Aorta (tissue), 5 donors: ENCODE measurements at places on chromosomes 13 and 19. TPM values are rescaled to one million over a fixed set of nuclear protein-coding genes. Genes with fewer than 3 reads are reported as not detected.
A peak's percentile ranks its signal among the peaks of the same experiment; 100 is the strongest.

SHISA2 gene
- 0.19 TPM for total RNA-seq

TBXA2R gene
- 40.5 TPM for total RNA-seq

CELF5 gene
- not detected for total RNA-seq

NDUFA7 gene
- total RNA-seq: 18.9 TPM

SOHLH2 gene
- total RNA-seq: not detected

ZNF442 gene
- 3.6 TPM for total RNA-seq

RNF225 gene
- total RNA-seq: not detected

SERP2 gene
- 3.4 TPM for total RNA-seq

SSC5D gene
- total RNA-seq: 64.1 TPM

SCGB2B2 gene
- total RNA-seq: 0.75 TPM

- H3K36me3 ChIP-seq: no peaks in the 10 kb centered on the region
- DNase-seq: no peak
- no peak overlapping the region for H3K4me3 ChIP-seq
- H3K27ac ChIP-seq: no peak overlapping the region
- no peaks in the 10 kb centered on the region for H3K27me3 ChIP-seq
Measured at GRCh38 chr13:98254513-98254912, 77.4 kb upstream of the RNF113B start.

DNA sequence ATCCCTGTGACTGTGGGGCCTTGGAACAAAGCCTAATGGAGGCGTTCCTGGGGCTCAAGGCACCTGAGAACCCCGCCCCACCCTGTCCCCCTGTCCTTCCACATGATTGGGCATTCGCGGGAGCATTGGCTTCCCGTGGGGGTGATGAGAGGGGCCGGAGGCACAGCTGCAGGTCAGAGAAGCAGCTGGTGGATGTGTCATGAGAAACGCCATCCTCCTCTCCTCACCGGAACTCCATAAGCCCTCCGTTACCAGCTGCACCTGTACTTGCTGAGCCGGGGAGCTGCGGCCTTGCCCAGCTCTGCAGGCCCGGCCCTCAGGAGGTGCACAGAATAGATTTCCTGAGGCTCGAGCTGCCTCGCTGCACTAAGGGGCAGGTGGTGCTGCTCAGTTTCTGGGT, 42.0 kb downstream of the CAPN12 start:
- no peaks in the 10 kb centered on the region for H3K4me1 ChIP-seq
- H3K27ac ChIP-seq: peak overlapping the region; percentile 1
- DNase-seq: no peak
- peaks cover 17% of the 10 kb centered on the region for H3K36me3 ChIP-seq
- H3K4me3 ChIP-seq: no peak overlapping the region

GRCh38 chr13:84649853-84650252, 767.6 kb upstream of the SLITRK1 start:
- DNase-seq: no peak
- no peak overlapping the region for H3K4me3 ChIP-seq
- H3K4me1 ChIP-seq: no peaks in the 10 kb centered on the region
- no peak overlapping the region for H3K27ac ChIP-seq
- no peaks in the 10 kb centered on the region for H3K36me3 ChIP-seq

- no peaks in the 10 kb centered on the region for H3K4me1 ChIP-seq
- no peak overlapping the region for H3K4me3 ChIP-seq
- no peaks in the 10 kb centered on the region for H3K27me3 ChIP-seq
- no peak overlapping the region for H3K27ac ChIP-seq
- DNase-seq: no peak
Measured at GRCh38 chr19:5803441-5803751, 1.5 kb upstream of the NRTN start.

GRCh38 chr13:99085808-99086266, 108.0 kb upstream of the DOCK9 start:
- H3K27me3 ChIP-seq: no peaks in the 10 kb centered on the region
- peak overlapping the region; percentile 89 for H3K4me3 ChIP-seq
- H3K4me1 ChIP-seq: peaks cover 2% of the 10 kb centered on the region
- H3K27ac ChIP-seq: no peak overlapping the region
- DNase-seq: no peak

GRCh38 chr13:50685491-50685890, 158.0 kb downstream of the DLEU7 start:
- peak; percentile 86 for DNase-seq
- no peaks in the 10 kb centered on the region for H3K4me1 ChIP-seq
- no peak overlapping the region for H3K27ac ChIP-seq

- no peak overlapping the region for H3K4me3 ChIP-seq
- no peak for DNase-seq
- no peaks in the 10 kb centered on the region for H3K27me3 ChIP-seq
Measured at GRCh38 chr19:42324655-42325307, 654 bp upstream of the MEGF8 start.

DNA sequence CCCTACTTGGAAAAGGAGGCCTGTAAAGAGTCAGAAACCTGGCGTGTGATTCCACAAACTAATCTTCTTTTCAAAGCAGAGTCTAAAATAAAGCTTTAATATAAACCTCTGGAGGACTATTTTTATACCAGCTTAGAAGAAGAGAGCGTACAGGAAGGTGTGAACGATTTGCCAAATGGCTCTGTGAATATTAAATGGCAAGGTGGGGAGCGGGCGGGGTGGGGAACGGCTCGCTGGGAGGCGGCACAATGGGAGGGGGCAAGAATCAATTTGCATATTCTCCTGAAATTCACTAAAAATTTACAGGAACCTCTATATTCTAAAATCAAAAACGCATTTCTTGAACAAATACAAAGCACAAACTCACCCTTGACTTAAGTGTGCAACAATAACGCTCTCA, 982 bp downstream of the ZNF780B start:
- H3K36me3 ChIP-seq: no peaks in the 10 kb centered on the region
- DNase-seq: no peak
- H3K4me3 ChIP-seq: peak overlapping the region; percentile 97

DNA sequence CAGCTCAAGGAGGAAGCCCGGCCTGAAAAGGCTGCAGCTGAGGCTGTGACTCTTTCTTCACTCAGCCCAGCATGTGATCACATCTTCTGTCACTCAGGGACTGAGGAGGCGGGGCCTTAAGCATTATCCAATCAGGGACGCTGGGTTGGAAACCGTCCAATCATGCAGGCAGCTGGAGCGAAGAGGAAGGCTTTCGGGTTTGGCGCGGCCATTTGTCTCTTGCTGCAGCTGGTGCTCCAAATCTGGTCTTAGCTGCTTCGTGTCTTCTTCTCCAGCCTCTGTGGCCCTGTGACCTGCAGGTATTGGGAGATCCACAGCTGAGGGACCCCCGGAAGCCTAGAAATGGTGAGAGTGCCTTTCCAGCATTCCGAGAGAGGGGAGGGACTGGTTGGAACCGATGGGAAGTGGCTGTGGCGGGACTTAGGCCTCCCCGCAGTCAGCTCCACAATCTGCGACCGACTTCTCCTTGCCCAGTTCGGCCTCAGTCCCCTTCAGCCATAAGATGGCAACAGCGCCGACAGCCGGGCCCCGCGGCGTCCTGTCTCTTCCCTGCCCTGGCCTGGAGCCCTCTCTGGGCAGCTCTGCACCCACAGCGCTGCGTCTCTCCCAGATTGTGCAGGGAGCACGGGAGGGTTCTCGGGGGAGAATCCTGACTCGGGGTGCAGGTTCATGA, at the start of gene ZNF90:
Gene ZNF90 (plus strand): TSS at position 210 of the 673 bp plus-strand sequence. CDS start 133 bp downstream, at position 343.
- H3K4me1 ChIP-seq: no peaks in the 10 kb centered on the region
- H3K36me3 ChIP-seq: no peaks in the 10 kb centered on the region
- DNase-seq: peak; percentile 95
- no peaks in the 10 kb centered on the region for H3K27me3 ChIP-seq
- peak within 1 kb of the TSS; percentile 0 for H3K4me3 ChIP-seq

- no peak overlapping the region for H3K27ac ChIP-seq
- no peak overlapping the region for H3K4me3 ChIP-seq
- no peaks in the 10 kb centered on the region for H3K36me3 ChIP-seq
- no peak for DNase-seq
- H3K27me3 ChIP-seq: no peaks in the 10 kb centered on the region
Measured at GRCh38 chr13:99393791-99394735, 86.9 kb upstream of the GPR183 start.

DNA sequence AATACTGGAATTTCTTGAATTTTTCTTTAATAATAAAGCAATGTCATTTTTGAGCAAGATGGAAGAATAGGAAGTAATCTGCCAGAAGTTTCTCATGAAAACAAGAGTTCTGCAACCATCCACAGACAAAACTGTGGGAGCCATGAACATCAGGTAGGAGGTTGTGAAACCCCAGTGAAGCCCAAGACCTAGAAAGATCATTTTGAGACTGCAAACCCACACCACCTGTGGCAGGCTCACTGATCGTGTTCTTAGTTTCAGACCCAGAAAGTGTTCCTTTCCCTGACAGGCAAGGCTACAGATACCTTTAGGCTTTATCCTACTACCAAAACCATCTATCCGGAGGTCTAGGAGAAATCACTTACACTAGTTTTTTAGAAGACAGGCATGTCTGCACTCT, 2189.8 kb upstream of the PCDH20 start:
- H3K4me3 ChIP-seq: no peak overlapping the region
- H3K4me1 ChIP-seq: no peaks in the 10 kb centered on the region
- H3K36me3 ChIP-seq: no peaks in the 10 kb centered on the region
- no peak overlapping the region for H3K27ac ChIP-seq
- no peaks in the 10 kb centered on the region for H3K27me3 ChIP-seq

- H3K27me3 ChIP-seq: no peaks in the 10 kb centered on the region
- H3K4me1 ChIP-seq: peaks cover 7% of the 10 kb centered on the region
- H3K27ac ChIP-seq: peak overlapping the region; percentile 68
- peak; percentile 92 for DNase-seq
Measured at GRCh38 chr13:113902986-113903775, 39.3 kb upstream of the GAS6 start.

DNA sequence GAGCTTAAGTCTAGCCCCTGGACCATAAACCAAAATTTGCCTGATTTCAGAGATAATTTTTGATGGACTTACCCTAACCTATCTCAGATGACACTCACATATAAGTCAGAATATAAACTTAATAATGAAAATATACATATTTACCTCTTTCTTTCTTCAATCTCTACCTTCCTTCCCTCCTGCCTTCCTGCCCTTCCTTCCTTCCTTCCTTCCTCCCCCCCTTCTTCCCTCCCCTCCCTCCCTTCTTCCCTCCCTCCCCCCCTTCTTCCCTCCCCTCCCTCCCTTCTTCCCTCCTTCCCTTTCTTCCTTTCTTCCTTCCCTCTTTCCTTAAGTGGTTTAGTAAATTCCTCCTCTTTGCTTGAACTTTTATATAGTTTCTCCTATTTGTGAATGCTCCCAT, 88.7 kb downstream of the EDNRB start:
- no peaks in the 10 kb centered on the region for H3K27me3 ChIP-seq
- no peak overlapping the region for H3K4me3 ChIP-seq
- DNase-seq: no peak
- no peaks in the 10 kb centered on the region for H3K4me1 ChIP-seq
- H3K27ac ChIP-seq: no peak overlapping the region
- H3K36me3 ChIP-seq: no peaks in the 10 kb centered on the region

DNA sequence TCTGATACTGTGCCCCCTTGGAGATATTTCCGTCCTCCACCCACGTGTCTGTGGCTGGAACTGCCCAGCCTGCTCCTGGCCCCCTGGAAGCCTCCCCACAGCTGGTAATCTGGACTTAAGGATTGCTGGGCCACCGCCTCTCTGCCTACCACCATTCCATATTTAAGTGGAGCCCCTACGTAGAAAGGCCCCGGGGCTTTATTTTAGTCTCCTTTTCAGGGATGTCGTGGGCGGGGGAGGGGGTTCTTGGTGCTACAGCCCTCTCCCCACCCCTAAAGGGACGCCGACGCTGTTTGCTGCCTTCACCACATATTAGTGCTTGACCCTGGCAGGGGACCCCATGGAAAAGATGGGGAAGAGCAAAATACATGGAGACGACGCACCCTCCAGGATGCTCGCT, 2.7 kb upstream of the NOP53 start:
- peak; percentile 75 for DNase-seq
- peak overlapping the region; percentile 81 for H3K27ac ChIP-seq
- H3K36me3 ChIP-seq: peaks cover 3% of the 10 kb centered on the region
- H3K4me1 ChIP-seq: no peaks in the 10 kb centered on the region
- H3K27me3 ChIP-seq: no peaks in the 10 kb centered on the region
